ENCODE measurements at places on chromosomes 4 and X.

- DNase-seq, result peak; percentile 51
Observed at GRCh38 chr4:111631215-111631999, 513.8 kb upstream of the FAM241A start.

GRCh38 chr4:27787195-27787594 lies 926.6 kb downstream of the STIM2 start:
- DNase-seq, result no peak

DNA sequence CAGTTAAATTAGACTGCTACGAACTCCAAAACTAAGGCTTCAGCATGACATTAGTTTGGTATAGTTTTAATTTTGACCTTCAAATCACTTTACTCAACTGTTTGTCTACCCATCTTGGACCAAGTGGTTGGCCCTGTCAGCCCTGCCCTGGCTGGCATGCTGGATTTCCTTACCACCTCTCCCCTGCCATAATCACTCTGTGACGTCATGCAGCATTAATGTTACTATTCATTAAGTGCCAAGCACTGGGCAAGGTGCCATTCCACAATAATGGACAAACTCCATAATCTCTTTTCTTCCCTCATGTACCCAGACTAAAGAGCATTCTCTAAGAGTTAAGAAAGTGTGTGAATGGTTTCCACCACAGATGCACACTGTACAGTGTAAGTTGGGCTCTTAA lies 277.0 kb upstream of the INTU start:
- no peak for DNase-seq

- no peak for DNase-seq
Observed at GRCh38 chrX:1536712-1537030, 314 bp downstream of the P2RY8 start.

- DNase-seq, result peak; percentile 16
Observed at GRCh38 chr4:10589799-10590198, 94.8 kb downstream of the CLNK start.
